ENCODE measurements at places on chromosomes 4 and X. TPM values are rescaled to one million over a fixed set of nuclear protein-coding genes. Genes with fewer than 3 reads are reported as not detected.

Gene LRIT3
- total RNA-seq = not detected

Gene FAM13A
- total RNA-seq = 22.3 TPM

Gene RASL11B
- total RNA-seq = 0.32 TPM

GRCh38 chr4:148447681-148448080 lies 5.5 kb upstream of the NR3C2 start:
- DNase-seq = peak; percentile 19

DNA sequence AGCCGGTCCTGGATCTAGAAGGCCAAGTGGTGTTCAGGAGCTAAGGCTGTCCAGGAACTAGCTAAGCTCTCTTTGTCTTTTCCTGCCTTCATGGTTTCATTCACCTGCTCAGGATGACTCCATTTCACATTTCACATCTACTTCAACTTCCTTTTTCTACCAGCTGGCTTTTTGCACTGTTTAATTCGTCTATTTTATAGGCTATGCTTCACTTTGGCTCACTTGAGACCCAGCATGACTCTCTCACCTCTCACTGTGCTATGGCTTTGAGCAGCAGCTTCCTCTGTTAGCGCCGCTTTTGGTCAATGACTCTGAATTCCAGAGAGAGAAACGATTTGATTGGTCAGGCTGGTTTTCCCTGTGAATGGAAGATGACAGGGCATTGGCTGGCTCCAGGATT lies 213.5 kb upstream of the CLNK start:
- DNase-seq = no peak

- no peak for DNase-seq
Measured at GRCh38 chr4:178611062-178611461, 1168.8 kb upstream of the AGA start.

DNA sequence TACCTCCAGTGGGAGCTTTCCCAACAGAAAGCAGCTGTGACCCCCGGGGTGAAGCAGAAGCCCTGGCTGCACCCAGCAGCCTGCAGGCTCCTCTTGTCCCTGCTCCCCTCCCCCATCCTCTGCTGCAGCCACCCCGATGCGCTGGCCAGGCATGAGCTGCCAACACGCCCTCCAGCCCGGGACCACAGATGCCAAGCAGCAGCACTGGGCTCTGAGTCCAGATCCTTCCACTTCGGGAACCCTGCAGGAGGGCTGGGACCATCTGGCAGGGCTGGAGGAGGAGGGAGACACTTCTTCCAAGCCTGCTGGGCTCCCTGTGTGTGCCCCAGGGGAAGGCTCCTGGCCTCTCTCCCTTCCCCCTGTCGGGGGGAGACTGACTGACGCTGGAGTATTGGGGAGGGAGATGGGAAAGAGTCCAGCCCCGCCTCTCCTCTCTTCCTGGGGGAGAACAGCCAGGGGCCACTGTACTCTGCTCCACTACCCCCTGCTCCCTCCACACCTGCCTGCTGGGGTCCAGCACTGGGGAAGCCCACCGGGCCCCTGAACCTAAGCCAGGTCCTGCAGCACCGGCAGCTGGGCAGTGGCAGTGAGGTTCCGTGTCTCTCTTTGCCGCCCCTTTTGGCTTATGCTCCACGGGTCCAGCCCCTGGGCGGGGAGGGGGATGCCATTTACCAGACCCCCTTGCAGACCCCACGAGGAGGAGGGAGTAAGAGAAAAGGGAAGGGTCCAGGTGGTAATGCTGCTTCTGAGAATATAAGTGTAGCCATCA lies 55.7 kb downstream of the PPP2R2C start:
- peak; percentile 14 for DNase-seq

DNA sequence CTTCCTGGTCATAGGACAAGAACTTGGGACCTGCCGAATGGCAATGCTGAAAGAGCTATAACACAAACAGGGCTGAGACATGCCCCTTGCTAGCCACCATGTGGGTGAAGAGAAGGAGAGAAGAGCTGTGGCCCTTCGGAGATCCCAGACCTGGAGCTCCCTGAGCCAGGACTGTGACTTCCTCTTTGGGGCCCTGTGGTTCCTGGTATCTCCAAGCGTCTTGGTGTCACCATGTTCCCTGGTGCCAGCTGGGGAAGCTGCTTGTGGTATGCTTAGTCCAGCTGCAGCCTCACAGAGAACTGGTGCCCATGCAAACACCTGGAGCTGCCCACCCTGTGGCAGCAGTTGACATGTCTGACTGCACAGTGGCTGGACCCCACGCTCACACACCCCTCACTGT lies 68.5 kb downstream of the NDNF start:
- DNase-seq = no peak

DNA sequence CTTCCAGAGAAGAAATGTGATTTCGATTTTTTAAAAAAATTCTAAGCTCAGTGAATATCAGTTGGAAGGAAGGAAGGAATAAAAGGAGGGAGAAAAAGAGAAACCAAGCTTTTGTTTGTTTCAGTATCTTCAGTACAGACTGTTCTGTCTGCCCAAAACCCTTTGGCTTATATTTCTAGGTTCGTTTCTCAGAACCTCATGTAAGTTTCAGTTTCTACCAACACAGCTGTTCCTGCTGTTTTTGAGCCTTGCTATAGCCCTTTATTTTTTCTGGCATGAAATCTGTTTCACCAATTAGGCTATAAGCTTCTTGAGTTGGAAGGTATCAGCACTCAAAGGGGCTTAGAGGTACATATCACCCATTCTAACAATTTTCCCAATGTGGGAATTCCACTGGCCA lies 157.9 kb downstream of the GBA3 start:
- no peak for DNase-seq

DNA sequence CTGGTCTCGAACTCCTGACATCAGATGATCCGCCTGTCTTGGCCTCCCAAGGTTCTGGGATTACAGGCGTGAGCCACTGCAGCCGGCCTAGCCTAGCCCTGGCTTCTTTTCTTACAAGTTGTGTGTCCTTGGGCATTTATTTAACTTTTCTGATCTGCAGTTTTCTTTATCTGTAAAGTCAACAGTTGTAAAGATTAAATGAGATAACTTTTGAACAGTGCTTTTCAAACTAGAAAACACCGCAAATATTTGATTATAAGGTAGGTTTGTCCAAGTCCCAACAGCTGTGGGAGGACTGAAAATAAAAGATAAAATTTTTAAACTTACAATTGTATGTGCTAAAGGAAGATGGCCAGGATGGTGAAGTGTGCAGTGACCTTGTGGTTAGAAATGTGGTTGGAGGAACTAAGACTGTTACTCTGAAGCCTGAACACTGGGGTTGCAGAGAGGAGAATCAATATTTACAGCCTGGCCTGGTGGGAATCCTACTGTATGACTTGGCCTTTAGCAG lies 44.8 kb downstream of the GSX2 start:
- DNase-seq = peak; percentile 45

DNA sequence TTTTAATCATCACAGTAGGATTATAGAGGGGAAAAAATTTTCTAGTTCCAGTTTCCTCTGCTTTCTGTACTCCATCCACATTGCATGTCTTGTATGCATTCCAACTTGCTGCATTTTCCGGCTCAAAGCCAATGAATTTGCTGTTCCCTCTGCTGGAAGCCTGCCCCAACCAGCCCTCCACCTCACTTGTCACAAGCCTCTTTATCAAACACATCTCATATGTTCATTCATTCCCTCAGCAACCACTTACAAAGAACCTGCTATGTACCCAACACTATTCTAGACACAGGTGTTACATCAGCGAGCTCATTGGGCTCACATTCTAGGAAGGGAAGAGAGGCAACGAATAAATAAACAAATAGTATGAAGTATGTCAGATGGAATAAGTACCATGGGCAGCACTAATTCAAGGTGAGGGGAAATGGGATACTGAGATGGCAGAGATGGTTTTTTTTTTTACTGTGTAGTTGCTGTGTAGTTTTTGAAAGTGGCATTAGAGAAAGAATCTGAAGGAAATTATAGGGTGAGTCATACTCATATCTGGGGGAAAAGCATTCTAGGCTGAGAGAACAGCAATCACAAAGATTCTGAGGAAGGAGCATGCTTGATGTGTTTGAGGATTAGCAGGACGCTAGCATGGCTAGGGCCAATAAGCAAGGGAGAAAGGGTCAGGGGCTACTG lies 332.5 kb downstream of the PDGFC start:
- peak; percentile 42 for DNase-seq

DNA sequence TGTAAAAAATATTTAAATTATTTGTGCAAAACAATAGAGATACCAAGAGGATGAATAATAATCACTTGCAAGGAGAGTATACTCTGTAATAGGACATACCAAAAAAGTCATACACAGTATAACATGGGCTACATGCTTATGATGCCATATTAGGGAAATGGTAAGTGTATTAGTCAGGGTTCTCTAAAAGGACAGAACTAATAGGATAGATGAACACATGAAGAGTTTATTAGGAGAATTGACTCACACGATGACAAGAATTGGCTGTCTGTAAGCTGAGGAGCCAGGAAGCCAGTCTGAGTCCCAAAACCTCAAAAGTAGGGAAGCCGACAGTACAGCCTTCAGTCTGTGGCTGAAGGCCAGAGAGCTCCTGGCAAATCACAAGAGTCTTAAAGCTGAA lies 151.2 kb downstream of the DTHD1 start:
- DNase-seq = no peak

DNA sequence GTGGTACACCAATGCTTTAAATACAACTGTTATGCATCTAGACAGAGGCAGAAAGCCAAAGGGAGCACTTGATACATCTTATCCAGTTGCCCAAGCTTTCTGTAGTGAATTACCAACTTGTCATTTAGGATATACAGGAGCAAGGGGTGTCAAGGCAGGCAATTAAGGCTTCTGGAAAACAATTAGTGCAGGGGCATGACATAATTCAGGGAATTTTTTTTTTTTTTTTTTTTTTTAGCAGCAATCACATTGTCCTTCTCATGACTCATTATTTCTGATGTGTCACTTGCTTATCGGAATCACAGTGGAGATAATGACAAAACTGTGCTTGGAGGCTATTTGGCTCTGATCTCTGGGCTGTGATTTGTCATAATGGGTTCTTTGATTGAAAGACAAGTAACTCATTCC lies 259.5 kb downstream of the ARHGAP24 start:
- DNase-seq = peak; percentile 40

- DNase-seq = peak; percentile 13
Measured at GRCh38 chrX:119155416-119156035, 27.9 kb upstream of the KIAA1210 start.

DNA sequence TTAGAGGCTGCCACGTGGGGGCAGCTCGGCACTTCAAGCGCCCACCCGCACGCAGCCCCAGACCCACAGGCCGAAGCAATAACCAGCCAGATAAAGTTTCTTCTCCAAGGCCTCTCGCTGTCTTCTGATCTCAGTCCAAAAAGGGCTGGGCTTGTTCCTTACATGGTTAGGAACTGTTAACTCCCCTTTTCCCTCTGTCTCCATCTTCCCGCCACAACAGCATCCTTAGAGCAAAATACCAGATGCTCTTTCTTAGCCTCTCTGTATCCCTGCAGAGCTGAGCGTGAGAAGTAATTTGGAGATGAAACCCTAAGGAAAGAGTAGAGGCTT lies 23.4 kb upstream of the KIAA1210 start:
- DNase-seq = no peak

- DNase-seq = no peak
Measured at GRCh38 chr4:139594591-139595185, 38.7 kb upstream of the SETD7 start.

GRCh38 chr4:38647101-38647819 lies 16.7 kb upstream of the KLF3 start:
- no peak for DNase-seq

- DNase-seq = peak; percentile 60
Measured at GRCh38 chr4:94595880-94596483, 144.2 kb downstream of the PDLIM5 start.

DNA sequence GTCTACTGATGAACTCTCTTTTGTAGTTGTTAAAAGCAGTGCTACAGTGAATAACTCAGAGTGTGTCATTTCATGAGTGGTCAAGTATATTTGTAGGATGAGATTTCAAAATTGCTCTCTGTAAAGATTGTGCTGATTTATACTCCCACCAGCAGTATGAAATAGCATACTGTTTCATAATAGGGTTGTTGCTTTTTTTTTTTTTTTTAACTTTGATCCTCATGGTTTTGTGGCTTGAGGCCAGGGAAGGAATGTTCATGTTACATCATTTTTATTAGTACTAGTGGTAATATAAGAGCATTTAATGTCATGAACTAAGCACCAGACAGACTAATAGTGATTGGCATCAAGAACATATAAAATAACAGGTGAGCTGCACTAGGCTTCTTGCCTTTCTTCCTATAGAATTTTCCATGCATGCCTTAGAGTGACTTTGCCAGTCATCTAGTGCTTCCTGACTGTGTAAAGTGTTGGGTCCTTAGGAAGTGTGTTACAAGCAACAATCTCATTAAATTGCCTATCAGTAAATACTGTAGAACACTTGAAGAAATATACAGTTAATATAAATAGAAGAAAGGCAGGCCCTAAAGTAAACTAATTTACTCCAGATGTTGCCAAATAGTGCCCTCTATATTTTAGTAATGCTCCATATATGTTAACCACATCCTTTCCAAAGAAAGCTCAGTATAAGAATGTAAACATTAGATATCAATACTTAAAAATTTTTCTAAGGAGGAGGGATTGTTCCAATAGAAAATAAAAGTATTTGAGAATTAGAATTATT lies 38.6 kb upstream of the MSMO1 start:
- peak; percentile 73 for DNase-seq

DNA sequence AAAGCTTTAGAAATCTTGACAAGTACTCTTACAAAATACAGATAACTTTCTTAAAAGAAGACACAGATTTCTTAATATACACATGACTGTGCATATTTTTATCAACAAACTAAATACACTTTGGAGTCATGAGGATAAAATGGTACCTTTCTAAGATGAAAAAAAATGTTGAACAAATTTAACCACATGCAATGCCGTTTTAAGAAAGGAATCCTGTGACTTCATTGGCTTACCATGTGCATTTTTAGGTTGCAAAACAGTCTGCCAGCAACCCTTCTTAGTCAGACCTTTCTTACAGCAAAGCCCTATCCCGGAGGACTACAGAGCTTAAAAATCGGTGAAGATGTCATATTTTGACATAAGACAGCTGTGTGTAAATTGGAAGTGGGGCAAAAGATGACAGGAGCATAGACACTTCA lies 51.7 kb downstream of the GASK1B start:
- peak; percentile 95 for DNase-seq

GRCh38 chrX:148755111-148755510 lies 254.7 kb downstream of the AFF2 start:
- peak; percentile 19 for DNase-seq

GRCh38 chrX:67673741-67674274 lies 130.0 kb downstream of the AR start:
- DNase-seq = no peak
